ENCODE measurements at places on chromosomes 3 and 15.

GRCh38 chr3:145815707-145816413 lies 345.1 kb downstream of the PLOD2 start:
- DNase-seq: no peak

GRCh38 chr3:49775538-49775937 lies 10.8 kb downstream of the IP6K1 start:
- DNase-seq: no peak

DNA sequence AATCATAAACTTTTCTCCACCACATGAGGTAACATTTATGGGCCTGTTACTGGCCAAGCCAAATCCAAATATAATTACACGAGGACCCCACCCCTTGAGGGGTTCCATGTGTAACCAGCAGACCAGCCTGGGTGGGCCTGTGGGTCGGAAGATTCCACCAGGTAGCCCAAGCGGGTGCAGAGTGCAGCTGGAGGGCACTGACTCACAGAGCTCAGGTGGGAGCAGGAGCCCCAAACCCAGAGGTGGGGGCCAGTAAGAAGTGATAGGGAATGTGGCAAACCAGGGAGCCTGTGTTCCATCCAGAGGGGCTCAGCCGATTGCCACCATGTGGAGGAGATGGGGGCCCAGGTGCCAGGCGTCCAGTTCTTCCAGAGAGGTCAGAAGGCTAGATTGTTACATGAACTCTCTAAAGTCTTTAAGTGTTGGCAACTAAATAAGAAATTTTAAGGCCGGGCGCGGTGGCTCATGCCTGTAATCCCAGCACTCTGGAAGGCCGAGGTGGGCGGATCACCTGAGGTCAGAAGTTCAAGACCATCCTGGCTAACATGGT lies 2.6 kb downstream of the GP9 start:
- DNase-seq: no peak

- DNase-seq: no peak
Observed at GRCh38 chr3:58839964-58840363, 173.4 kb upstream of the FAM3D start.

DNA sequence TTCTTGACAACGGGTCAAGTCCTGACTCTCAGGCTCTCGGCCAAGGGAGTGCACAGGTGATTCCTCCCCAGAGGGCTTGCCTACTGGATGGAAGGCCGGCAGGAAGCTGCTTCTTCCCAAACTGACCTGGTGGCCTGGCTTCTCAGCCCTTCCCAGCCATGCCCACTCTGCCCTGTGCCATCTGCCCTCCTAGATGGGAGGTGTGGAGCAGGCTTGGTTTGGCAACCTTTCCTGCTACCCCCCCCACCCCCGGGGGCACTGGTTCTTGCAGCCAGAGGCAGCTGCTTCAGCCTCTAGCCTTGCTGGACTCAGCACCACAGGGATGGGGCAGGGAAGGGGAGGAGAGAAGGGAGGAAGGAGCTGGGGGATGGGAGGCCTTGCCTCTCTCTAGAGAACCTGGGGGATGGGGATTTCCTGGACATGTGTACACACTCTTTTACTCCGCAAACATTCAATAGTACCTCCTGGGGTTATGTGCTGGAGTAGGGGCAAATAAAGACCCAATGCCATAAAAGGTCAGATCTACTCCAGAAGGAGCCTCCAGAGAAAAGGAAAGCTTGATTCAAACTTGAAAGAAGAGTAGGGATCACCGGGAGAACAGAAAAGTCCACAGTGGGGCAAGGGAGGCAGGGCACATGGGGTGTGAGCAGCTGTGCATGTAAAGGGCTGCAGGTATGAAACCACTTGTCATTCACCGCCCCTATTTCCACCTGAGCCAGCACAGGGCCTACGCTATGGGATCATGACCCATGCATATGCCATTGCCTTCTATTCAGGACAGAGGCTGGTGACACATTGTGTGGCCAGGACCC lies 4.2 kb upstream of the DAPK2 start:
- DNase-seq: no peak

All from effector memory CD8-positive, alpha-beta T cell (primary cell).